Aorta (tissue), 5 donors: ENCODE measurements at places on chromosomes 1 and 21. TPM values are rescaled to one million over a fixed set of nuclear protein-coding genes. Genes with fewer than 3 reads are reported as not detected.
A peak's percentile ranks its signal among the peaks of the same experiment; 100 is the strongest.

- DNase-seq = no peak
Observed at GRCh38 chr21:45931397-45931969, 50.1 kb upstream of the COL6A1 start.

The OR2L3 gene
- not detected for polyA plus RNA-seq

DNA sequence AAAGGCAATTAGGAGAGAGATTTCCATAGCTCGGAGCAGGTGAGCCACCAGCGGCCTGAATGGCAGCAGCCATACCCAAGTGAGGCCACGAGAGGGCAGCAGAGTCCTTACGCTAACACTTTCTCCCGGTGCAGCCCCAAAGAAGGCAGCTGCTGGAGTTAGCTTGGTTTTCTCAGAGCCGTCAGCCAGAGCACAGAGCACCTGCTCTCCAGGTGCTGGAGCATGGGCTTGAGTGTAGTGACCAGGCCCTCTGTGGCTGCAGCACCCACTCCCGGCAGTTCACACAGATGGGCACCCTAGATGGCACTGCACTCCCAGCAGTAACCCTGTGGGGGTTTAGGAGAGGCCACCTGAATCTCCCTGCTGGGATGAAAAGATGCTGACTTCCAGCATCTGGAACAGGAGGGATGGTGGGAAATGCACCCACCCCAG is 45.8 kb downstream of the TMCC2 start:
- DNase-seq = peak; percentile 88

- no peak for DNase-seq
Observed at GRCh38 chr1:93680076-93680419, 1.6 kb downstream of the BCAR3 start.

DNA sequence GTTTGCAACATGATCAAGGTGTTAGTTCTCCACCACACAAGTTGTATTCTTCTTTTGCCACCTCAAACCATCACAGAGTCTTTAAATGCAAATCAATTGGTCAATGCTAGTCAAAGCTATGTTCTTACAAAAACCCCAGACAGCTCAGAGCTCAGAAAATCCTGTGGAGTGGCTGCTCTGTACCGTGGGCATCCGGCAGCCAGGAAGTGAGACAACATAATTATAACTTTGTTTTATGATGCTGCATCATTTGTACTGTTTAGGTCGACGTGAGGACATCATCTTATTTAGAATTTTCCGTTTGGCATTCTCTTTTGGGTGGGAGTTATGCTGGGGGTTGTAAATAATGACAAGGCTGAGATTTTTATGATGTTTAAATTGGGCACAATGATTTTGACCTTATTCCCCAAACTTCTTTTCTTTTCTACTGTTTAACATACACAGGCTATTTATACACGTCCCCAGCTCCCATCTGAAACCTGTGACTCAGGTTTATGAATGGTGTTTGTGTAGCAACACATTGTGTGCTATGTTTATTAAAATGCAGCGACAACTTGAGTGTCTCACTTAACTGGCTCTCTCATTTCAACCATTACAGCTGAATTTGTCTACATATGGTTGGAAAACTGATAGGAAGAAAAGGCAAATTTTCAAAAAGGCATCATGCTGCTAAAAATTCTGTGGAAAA is 124.0 kb downstream of the CNIH3 start:
- no peak for DNase-seq

DNA sequence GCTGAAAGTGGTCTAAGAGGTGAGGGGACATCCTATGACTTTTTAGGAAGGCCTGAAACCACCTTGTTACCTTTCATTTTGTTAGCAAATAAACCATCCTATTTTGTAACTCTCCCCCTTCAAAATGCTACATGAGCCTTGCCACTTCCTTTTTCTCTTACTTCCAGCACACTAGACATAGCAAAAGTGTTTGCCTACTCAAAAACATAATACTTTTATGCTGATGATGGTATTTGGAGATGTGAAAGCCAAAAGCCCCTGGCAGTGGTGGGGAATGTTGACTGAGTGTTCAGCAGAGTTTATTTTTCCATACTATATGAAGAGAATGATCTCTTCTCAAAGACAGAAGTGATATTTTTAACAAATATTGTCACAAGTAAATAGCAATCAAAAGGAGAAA is 134.2 kb downstream of the EDEM3 start:
- DNase-seq = no peak

DNA sequence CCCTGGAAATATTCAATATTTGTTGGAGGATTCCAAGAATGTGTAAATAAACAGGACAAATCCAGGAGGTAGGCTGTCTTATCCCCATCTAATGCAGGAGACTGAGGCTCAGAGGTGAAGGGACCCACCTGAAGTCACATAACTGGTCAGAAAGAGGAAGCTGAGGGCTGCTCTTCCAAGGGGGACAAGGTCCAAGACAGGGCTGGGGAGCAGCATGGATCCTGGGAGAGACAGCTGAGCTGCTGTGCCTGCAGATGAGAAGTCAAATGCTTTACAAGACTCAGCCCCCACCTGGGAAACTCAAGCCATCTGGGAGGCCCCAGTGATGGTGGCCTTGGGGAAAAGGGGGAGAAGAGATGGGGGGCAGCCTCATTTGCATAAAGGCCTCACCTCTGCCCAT is 224.4 kb downstream of the PTPRU start:
- peak; percentile 27 for DNase-seq

GRCh38 chr1:938711-939489 is 15.2 kb downstream of the SAMD11 start:
- no peak for DNase-seq

The TAL1 gene
- 0.63 TPM for polyA plus RNA-seq

DNA sequence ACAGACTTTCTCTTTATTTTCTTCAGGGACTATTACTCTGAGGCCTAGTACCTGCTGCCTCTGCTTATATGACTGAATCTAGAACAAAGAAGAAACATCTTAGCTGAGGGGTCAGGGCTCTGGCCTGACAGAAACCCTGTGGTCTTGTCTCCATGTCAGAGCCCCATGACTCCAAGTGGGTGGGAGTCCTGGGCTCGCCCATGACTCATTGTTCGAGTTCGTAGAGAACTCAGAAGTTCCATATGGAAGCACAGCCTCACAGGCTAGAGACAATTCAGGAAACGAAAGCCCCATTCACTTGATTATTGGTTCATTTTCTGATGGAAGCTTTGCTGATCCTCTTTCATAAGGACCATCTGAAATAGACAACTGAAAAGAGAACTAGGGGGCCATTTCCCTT is 73.2 kb downstream of the CD58 start:
- DNase-seq = no peak

DNA sequence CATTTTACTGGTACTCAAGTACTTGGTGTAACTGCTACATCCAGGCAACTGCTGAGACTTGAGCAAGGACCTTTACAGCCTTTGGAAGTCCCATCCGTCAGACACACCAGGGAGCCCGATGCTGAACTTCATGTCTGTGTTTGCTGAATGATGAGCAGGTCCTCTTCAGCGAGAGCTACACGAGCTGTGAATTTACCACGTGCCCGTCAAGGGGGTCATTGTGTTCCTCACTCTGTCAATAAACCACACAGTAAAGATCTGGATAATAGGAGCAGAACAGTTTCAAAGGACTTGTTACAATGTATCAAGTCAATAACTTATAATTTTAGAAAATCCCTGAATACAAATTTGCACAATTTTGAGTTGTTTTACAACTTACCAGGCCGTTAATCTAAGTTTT is 427.2 kb downstream of the KIF26B start:
- DNase-seq = no peak

DNA sequence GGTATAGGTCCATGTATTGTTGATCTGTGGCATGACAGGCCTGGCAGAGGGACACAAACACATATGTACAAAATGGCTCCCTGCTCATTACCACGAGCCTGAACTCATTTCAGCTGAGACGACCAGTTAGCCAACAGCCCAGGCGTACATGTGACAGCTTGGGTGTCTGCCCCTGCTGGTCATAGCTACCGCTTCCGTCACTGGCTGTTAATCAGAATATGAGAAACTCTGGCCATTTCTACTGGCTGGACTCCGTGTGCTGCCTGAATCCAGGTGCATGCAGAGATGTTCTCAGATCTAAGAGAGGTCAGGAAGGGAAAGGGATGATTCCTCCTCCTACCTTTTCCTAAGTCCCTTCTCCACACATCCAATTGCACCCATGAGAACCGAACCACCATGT is 144.5 kb downstream of the PBX1 start:
- no peak for DNase-seq

The CFHR2 gene
- polyA plus RNA-seq = not detected
